ENCODE measurements at places on chromosomes 13 and 19. TPM values are rescaled to one million over a fixed set of nuclear protein-coding genes. Genes with fewer than 3 reads are reported as not detected.

DNA sequence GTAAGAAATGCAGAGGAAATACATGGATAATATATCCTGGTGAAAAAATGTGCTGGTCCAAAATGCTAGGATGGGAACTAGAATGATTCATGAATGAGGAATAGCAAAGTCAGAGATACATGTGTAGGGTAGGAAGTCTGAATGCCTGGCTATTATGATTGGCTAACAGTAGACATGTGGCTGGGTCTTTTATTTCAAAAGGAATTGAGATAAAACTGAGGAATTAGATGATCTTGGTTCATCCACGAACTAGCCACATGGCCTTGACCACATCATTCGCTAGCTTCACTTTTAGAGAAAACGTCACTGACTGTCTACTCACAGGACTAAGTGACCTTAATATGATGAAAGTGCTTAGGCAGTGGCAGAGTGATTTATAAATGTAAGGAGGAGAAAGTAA lies 103.1 kb downstream of the TRPC4 start:
- H3K4me3 ChIP-seq: no peak overlapping the region
- no peak overlapping the region for H3K27ac ChIP-seq
- no peaks in the 10 kb centered on the region for H3K4me1 ChIP-seq
- no peaks in the 10 kb centered on the region for H3K36me3 ChIP-seq
- DNase-seq: no peak

Gene CTU1
- total RNA-seq: 10.0 TPM

Gene ACP7
- total RNA-seq: not detected

Gene ZNF90
- 10.9 TPM for total RNA-seq

- no peaks in the 10 kb centered on the region for H3K36me3 ChIP-seq
- no peak overlapping the region for H3K4me3 ChIP-seq
- no peaks in the 10 kb centered on the region for H3K4me1 ChIP-seq
- DNase-seq: no peak
- no peak overlapping the region for H3K27ac ChIP-seq
These were observed 307.6 kb upstream of the NBEA start for GRCh38 chr13:34634448-34634847.

- H3K36me3 ChIP-seq: no peaks in the 10 kb centered on the region
- H3K27me3 ChIP-seq: no peaks in the 10 kb centered on the region
- H3K4me1 ChIP-seq: no peaks in the 10 kb centered on the region
- no peak overlapping the region for H3K27ac ChIP-seq
These were observed 20.4 kb upstream of the SPRY2 start for GRCh38 chr13:80361298-80361697.
